ENCODE measurements at places on chromosomes 11 and 22.

GRCh38 chr22:36332623-36333332 is 55.0 kb downstream of the MYH9 start:
- peak; percentile 83 for DNase-seq

- DNase-seq: peak; percentile 10
Measured at GRCh38 chr11:31240340-31240904, 129.1 kb downstream of the DCDC1 start.

DNA sequence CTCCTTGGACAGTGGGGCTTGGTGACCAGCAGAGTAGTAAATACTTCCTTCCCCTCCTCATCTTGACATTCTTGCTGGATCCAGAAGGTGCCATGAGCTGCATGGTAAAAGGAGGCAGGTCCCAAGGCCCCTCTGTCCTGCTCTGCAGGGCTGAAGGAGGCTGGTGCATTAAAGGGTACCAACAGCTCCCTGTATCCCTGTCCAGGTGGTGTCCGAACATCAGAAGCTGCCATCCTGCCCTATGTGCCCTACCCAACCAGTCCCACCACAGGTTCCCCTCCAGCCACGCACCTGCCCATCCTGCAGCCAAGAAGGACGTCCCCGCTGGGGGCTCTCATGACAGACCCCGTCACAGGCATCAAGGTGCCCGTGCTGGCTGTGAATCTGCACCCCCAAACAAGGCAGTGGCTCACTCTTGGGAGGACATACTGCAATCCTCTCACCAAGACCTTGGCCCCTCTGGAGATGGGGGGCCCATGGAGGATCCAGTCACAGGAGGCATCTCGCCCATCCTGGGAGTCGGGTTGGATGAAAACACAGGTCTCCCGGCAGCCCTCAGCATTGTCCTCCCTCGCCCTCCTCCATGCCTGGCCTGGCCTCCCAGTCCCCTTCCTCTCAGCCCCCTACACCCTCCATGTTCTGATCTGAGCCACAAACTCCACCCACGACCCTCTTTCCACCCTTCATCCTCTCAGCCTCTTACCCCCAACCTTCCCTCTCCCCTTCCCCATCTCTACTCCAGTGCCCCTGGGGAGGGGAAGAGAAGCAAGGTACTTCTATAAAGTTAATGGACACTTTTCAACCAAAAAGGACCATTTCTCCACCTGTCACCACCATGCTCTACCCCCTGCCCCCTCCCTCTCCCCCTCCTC is 55.1 kb downstream of the BTG4 start:
- DNase-seq: no peak

GRCh38 chr11:27041141-27041899 is 705 bp downstream of the BBOX1 start:
- no peak for DNase-seq

GRCh38 chr22:31926969-31927368 is 17.4 kb upstream of the YWHAH start:
- DNase-seq: no peak

DNA sequence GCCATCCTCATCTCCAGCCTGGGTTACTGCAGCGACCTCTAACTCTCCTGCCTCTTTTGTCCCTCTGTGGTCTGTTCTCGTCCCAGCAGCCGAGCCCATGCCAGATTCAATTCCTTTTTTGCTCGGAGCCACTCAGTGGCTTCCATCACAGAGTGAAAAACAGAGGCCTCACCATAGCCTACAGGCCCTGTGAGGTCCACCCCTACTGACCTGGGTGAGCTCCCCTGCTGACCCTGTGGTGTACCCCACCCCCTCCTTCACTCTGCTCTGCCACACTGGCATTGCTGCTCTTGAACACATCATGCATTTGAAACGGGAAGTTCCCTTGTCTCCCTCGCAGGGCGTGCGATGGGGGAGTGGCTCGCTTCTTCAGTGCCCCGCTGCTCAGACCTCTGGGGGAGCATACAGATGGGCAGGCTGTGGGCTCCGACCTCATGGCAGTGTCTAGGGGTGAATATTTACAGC is 2.1 kb downstream of the AIP start:
- peak; percentile 88 for DNase-seq

GRCh38 chr22:32725369-32725988 is 76.0 kb upstream of the TIMP3 start:
- no peak for DNase-seq

DNA sequence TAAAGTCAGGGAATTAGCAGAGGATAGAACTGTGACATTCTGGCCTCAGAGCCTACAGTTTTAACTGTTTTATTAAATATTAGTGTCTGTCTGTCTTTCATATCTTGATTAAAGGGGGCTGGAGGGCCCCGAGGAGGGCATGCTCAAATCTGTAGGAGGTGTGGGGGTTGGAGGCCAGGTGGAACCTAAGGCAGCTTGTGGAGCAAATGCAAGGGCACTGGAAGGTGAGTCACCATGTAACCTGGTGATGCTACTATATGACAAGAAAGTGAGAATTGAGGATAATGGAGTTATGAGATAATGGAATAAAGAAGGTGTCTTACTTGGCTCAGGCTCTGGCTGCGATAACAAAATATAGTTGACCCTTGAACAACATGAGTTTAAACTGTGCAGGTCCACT is 27.3 kb upstream of the TMEM86A start:
- DNase-seq: peak; percentile 46

- DNase-seq: no peak
Measured at GRCh38 chr11:58837707-58838388, 6.7 kb downstream of the GLYATL2 start.

GRCh38 chr22:23401910-23402274 is 178.2 kb downstream of the IGLL1 start:
- no peak for DNase-seq

DNA sequence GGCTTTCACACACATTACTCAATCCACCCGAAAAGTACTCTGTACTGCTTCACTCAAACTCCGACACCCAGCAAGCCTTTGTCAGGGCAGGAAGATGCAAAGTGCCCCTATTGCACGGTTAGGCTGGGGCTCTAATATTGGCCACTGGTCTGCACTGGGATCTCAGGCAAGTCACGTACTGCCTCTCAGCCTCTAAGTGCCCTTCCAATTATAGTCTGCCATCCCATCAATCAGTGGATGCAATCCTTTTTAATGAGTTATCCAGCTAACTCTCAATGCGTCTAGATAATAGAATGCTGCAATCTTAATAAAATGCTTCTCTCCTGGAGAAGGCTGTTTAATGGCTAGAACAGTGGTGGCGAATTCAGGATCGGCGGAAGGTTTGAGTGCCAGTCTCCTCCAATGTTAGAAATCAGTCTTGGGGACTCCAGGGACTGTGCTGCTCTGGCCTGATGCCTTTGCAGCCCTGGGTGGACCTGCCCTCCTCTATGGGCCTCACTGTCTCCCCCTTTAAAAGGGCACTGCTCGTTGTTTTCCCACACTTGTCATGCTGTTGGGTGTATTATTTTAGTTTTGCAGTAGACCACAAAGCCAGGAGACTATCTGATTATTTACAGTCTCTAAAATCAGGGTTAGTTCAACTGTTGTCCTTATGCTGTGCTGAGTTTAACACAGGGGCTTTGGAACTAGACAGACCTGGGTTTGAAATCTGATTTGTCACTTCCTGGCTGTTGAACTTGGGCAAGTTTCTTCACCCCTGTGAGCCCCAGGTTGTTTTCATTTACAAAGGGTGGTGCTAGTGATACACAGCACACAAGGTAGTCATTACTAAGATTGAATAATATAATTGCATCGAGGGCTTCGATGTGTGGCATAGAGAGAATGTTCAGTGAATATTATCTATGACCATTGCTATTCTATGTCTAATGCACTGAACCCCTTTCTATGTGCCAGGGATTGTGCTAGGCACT is 36.7 kb downstream of the CLMP start:
- no peak for DNase-seq

DNA sequence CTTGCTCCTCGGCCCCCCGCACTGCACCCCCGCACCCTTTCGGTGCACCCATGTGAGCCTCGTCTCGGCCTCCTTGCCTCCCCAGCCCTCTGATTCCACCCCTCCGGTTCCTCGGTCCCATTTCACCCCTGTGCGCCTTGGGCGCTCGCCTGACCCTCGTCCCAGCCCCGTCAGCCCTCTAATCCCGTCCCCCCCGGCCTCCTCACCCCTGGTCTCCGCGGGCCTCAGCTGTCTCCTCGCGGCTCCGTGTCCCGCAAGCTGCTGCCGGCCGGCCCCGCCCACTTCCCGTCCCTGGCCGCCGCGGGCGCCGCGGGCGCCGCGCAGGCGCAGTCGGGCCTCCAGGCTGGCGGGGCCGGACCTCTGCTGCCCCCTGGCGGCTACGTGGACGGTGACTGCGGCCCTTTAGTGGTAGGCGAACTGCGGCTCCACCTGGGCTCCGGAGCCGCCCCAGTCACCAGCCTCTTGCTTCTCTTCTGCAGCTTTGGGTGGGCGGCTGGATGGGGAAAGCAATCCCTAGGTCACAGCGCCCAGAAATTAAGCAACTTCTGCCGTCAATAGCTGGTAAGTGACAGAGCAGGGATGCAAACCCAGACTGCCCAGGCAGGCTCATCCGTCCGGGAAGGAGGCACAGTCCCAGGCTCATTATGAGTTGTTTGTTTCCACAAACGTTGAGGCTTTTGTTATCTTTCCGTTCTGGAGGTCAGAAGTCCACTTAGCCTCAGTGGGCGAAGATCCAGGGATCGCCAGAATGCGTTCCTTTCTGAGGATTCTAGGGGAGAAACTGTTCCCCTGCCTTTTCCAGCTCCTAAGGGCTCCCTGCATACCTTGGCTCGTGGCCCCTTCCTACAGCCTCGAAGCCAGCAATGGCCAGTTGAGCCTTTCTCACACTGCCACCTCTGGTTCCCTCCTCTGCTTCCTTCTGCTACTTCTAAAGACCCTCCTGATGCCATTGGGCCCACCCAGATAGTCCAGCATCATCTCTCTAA is at the start of gene PPM1F:
Gene PPM1F (minus strand): TSS at position 263 of the 986 bp plus-strand sequence. CDS start 6,800 bp downstream, outside the sequence.
- DNase-seq: peak; percentile 93

- no peak for DNase-seq
Measured at GRCh38 chr11:2093575-2094353, 45.4 kb downstream of the IGF2 start.

DNA sequence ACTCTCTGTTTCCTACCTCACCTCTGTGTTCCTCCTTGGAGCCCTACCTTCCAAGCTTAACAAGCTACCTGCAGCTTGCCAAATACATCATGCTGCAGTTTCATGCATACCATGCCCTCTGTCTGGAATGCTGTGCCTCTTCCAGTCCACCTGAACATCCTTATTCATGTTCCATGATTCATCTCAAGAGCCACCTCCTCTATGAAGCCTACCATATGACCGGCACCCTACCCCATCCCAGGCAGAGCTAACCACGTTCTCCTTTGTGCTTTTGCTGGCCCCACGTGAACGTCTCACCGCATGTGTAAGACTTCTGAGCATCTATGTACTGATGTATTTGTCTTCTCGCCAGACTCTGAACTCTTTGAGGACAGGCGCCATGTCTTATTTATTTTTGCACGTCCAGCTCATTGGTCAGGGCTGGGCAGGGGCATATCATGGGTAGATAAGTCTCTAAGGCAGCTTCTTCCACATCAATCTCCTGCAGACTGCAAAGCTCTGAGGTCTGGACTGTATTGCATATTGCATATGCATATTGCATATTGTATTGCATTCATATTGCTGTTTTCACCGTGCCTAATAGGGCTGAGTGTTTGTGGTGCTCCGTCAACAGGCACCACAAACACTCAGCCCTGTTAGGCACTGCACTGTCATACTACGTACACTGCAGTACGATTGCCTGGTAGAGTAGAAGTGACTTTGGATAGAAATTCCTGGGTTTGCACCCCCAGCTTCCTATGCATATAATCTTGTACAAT is 31.0 kb downstream of the TST start:
- DNase-seq: peak; percentile 18

DNA sequence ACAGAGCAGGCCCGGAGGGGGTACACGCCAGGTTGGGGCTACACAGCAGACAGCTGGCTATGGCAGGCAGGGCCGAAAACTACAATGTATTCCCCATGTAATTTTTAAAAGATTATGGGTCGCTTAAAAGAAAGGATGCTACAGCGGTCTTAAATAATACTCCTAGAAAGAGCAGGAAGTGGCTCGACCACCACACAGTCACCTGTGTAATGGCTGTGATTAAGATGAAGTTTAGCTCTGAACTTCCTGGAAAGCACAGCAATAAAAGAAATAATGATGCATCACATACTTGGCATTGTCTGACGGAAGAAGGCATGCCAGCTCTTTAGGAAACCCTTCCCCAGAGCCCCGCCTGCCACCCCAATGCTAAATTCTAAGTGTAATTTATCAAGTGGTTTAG is 32.6 kb downstream of the WNT11 start:
- DNase-seq: no peak

GRCh38 chr11:4606231-4607015 is 1.6 kb downstream of the TRIM68 start:
- DNase-seq: no peak

- no peak for DNase-seq
Measured at GRCh38 chr11:34501949-34502348, 11.6 kb downstream of the ELF5 start.

GRCh38 chr11:123308077-123308476 is 113.0 kb upstream of the CLMP start:
- DNase-seq: no peak

GRCh38 chr11:106958517-106959248 is 59.6 kb downstream of the GUCY1A2 start:
- DNase-seq: no peak

GRCh38 chr11:100575860-100576717 is 111.0 kb upstream of the ARHGAP42 start:
- no peak for DNase-seq

- no peak for DNase-seq
Measured at GRCh38 chr11:132803436-132803835, 728.9 kb downstream of the OPCML start.

DNA sequence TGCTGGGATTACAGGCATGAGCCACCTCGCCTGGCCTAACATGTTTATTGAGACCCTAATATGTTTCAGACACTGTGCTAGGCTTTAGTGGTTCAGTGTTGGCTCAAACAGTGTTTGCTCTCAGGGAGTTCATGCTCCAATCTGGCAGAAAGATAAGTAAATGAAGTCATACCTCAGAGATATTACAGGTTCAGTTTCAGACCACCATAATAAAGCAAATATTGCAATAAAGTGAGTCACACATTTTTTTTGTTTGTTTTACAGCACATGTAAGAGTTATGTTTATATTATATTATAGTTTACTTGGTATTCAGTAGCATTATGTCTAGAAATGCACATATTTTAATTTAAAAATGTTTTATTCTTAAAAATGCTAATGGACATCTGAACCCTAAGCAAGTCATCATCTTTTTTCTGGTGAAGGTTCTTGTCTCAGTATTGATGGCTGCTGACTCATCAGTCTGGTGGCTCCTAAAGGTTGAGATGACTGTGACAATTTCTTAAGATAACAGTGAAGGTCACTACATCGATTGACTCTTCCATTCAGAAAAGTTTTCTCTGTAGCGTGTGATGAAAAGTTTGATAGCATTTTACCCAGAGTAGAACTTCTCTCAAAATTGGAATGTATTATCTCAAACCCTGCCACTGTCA is 243.0 kb upstream of the ANO5 start:
- DNase-seq: no peak
